ENCODE measurements at places on chromosomes 12 and 14.

GRCh38 chr12:28882444-28882843 is 266.6 kb upstream of the FAR2 start:
- DNase-seq = no peak

- peak; percentile 64 for DNase-seq
Observed at GRCh38 chr14:70981000-70981952, 74.0 kb downstream of the PCNX1 start.

DNA sequence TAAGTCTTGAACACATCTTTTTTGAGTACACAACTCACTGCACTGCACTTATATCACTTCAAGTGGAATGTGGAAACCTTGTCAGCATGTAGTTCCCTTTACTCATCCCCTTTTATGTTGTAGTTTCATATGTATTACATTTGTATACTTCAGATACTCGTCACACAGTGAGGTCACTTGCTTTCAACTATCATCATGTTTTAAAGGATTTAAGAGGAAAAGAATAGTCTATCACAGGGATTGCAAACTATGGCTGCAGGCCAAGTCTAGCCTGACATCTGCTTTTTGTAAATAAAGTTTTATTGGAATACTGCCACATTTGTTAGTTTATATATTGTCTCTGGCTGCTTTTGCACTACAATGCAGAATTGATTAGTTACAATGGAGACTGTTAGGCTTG is 24.3 kb downstream of the CNOT2 start:
- DNase-seq = peak; percentile 49

GRCh38 chr12:34406996-34407300 is 384.7 kb downstream of the ALG10 start:
- no peak for DNase-seq

GRCh38 chr14:90739318-90740068 is 76.7 kb downstream of the TTC7B start:
- DNase-seq = no peak

GRCh38 chr12:60522684-60523400 is 927.0 kb downstream of the SLC16A7 start:
- DNase-seq = no peak

GRCh38 chr12:132428936-132429601 is 60.9 kb upstream of the FBRSL1 start:
- DNase-seq = peak; percentile 46

All from inflammatory macrophage treated with lipopolysaccharide for 4 hours (primary cell).